ENCODE measurements at places on chromosomes 2 and 18.
A peak's percentile ranks its signal among the peaks of the same experiment; 100 is the strongest.

DNA sequence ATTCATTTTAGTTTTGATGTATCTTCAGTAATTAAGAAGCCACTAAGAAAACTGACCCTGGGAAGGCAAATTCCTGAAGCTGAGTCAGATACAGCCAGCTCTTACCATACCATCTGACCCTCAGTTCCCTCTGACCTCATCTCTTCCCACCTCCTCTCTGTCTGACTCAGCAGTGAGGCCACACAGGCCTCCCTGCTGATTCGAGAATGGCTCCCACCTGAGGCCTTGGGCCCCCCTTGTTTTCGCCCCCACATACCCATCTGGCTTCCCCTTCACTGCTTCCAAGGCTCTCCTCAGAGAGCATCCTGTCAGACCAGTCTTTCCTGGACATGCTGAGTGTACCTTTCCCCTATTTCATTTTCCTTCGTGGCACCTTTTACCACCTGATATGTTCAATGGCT lies 71.0 kb upstream of the CYP1B1 start:
- peak; percentile 99 for DNase-seq

- DNase-seq: no peak
Measured at GRCh38 chr2:199811346-199811745, 39.6 kb downstream of the FTCDNL1 start.

DNA sequence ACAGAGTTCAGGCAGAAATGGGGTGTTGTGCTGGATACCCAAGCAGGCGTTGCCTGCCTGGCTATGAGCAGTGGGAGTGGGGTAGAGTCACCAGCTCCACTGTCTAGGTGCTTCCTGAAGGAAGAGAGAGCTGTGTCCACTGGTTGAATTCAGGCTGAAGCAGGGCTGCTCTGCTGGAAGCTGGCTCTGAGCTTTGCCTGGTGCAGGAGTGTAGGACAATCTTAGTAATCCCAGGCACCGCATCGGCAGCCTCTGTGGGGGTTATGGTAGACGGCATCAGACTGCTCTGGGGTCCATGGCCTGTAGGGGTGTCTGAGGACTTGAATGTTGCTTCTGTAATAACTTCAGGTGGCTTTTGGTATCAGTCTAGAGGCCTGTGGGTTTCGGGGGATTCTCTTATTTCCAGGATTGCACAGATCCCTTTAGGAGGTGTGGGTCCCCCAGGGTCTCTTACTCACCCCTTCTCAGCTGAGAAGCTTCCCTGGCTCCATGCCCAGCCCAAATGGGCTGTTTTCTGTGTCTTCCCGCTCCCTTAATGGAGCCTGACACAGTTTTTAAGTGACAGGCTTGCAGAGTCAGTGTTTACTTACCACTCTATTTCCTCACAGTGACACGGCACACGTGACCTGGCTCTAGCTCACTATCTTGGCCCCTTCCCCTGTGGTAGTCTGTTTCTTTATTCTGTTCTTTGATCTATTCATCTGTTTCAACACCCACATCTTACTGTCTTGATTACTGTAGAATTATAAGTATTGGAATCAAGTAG lies 644.3 kb downstream of the CBLN2 start:
- DNase-seq: no peak

- no peak for DNase-seq
Measured at GRCh38 chr2:169082995-169083394, 13.6 kb downstream of the DHRS9 start.

DNA sequence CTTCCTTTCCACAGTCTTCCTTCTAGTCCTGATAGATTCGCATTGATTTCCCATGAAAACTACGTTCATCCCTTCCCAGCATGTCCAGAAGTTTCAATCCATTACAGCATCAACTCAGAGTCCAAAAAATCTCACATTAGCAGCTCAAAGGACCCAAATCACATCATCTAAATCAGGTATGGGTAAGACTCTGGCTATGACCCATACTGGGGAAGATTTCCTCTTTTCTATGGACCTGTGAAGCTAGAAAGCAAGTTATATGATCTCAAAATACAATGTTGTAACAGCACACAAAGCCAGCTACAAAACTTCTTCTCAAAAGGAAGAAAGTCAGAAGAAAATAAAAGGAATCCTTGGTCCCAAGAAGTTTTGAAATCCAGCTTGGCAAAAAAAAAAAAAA lies 5.7 kb upstream of the DCC start:
- no peak for DNase-seq

GRCh38 chr2:65366595-65367125 lies 65.7 kb downstream of the SPRED2 start:
- peak; percentile 99 for DNase-seq

DNA sequence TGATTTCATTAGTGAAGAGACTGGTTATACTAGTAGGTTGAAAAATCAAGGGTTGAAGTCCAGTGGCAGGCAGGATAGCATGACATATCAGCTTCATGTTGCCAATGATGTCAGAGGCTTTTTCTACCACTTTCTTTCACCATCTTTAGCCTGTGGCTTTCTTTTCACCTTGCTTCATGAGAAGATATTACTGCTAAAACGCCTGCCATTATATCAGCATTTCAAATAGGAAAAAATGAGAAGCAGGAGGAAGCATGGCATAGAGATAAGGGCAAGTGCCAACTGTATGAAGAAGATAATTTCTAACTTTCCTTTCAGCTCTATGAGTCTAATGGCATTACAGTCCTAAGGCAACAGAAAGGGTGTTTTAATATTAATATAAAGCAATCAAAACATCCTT lies 270.2 kb upstream of the SYT4 start:
- DNase-seq: no peak

- DNase-seq: peak; percentile 73
Measured at GRCh38 chr2:108637304-108637669, 82.0 kb upstream of the RANBP2 start.

DNA sequence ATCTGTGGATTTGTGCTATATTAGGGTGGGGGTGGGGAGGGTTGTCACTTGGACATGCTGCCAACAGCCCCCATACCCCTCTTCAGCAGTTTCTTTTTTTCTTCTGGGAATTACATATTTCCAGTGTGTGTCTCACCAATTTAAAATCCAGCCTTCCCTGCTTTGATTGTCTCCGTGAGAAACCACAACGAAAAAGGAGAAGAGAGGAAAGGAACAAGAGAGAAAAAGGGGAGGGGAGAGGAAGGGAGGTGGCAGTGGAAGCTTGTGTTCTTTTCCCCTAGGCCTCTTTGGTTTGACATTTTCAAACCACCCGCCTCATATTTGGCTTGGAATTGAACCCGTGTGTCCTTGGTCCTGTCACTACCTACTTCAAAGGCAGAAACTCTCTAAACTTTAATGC lies 860 bp downstream of the CTNNA2 start:
- DNase-seq: no peak

GRCh38 chr2:105645031-105645937 lies 99.4 kb upstream of the NCK2 start:
- DNase-seq: no peak

- no peak for DNase-seq
Measured at GRCh38 chr2:16330982-16331381, 334.7 kb downstream of the CYRIA start.

- peak; percentile 37 for DNase-seq
Measured at GRCh38 chr18:427005-427404, 73.5 kb downstream of the COLEC12 start.

DNA sequence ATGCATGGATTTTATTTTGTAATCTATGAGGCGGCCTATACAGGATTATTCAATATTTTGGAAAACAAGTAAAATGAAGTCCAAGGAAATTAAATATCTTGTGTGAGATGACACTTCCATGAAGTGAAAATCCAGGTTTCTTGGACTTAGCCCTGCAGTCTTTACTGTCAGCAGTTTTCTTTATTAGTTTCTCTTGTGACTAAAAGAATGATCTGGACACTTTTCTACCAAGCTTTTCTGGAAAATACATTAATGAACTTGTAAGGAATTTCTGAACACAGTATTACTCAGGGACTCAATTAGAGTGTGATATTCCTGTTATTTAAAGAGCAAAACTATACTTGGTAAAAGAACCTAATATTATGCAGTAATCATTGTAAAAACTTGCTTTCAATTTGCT lies 610.4 kb upstream of the SLC8A1 start:
- DNase-seq: no peak

DNA sequence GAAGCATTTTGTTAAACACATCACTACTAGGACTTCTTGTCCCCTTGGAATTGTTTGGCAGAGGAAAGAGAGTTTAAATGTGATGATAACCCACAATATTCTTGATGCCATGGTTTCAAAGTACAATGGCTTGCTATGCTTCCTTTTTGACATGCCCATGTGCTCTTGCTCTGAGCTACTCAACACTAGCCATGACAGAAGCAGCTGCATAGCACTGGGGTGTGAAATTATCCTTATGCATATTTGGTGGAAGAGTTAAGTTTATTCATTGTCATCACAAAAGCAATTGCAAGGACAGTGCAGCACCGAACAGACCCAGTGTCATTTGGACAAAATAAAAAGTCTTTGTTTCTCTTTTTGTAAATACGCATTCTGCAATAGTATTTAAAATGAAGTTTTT lies 209.9 kb upstream of the CDH20 start:
- DNase-seq: no peak

- DNase-seq: no peak
Measured at GRCh38 chr2:40962026-40962425, 510.1 kb upstream of the SLC8A1 start.

GRCh38 chr2:163698857-163699256 lies 37.0 kb downstream of the FIGN start:
- no peak for DNase-seq

GRCh38 chr2:158999458-158999857 lies 31.0 kb downstream of the TANC1 start:
- peak; percentile 10 for DNase-seq

DNA sequence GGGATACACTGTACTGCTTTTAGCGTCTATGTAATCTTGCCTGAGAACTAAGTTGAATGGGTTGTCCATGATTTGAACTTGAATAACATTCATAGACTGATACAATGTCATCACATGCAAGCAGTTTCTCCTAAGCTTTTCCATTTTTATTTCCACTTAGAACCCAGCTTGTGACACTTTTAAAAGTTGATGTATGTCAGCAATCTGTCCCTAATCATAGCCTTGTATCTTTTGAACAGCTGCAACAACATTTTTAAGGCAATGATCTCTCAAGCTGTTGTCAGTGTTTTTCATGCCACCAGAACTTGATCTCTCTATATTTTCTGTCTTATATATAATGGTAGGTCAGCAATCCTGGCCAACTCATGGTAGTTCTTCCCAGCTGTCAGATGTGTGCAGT lies 185.0 kb downstream of the DOK6 start:
- no peak for DNase-seq

DNA sequence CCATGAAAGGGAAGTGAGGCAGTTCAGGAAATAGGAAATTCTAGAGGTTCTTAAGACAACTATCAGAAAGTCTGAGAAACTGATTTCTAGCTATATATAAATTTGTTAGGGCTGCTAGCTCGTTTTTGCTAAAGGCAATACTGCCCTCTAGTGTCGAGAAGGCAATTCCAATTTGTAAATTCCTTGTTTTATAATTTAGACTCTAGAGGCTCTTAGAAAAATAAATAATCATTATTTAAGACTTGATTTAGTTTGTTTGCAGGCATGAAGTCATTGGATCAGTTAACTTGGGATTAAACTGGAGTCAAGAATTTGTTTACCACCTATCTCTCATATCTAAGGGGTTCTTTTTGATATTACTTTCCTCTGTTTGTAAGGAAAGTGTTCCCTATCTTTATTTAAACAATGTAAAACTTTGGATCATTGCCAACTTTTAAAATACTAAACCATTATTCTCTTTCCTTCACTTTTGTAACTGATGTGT lies 66.2 kb downstream of the ACVR2A start:
- peak; percentile 67 for DNase-seq

- no peak for DNase-seq
Measured at GRCh38 chr2:157842106-157842879, 33.8 kb downstream of the ACVR1 start.

DNA sequence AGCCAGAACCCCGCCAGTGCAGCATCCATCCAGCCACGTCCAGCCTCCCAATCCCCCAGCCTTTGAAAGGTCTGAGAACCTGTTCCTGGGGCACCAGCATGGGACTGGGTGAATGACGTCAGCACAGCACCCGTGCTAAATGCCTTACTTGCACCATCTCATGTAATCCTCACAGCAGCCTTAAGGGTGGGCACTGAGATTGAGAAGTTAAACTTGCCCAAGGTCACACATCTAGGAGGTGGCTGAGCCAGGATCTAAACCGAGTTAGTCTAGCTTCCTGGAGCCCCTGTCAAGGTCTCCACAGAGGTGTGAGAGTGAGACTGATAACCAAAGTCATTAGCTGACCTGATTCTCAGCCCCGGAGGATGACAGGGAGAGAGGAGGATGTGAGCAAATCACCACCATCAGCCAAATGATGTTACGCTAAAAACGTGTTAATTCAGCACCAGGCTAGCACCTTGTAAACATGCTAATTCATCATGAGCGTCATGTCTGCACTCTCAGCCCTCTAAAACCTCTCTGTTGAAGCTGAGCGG lies 4.6 kb downstream of the CD8A start:
- no peak for DNase-seq

DNA sequence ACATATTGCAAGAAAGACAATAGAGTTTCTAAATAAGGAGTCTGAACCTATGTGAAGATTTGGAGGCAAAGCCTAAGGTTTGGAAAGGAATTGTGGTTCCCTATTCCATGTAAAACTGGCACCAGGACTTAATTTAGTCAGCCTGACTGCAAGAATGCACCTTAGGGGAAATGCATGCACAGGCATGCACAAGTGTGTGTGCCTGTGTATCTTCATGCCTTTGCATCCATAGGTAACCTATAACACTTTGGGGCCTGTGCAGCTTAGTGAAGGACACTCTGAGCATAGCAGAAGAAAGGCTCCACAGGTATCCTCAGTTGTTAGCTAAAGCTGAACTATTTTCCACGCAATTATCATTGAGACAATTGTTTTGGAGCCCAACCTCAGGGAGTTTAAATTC lies 73.4 kb downstream of the RPRM start:
- no peak for DNase-seq
